ENCODE measurements at places on chromosomes 2 and 18.

DNA sequence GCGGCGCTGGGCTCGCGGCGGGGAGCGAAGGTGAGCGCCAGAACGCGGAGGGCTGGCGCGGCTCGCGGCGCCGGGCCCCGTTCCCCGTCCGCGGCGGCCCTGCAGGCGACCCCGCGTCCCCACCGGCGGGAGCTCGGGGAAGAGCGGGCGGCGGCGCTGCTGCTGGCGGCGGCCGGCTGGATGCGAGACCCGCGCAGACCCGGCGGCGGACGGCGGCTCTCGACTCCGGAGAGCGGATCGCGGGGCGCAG, 213 bp downstream of the DOK6 start:
- peak; percentile 21 for DNase-seq

DNA sequence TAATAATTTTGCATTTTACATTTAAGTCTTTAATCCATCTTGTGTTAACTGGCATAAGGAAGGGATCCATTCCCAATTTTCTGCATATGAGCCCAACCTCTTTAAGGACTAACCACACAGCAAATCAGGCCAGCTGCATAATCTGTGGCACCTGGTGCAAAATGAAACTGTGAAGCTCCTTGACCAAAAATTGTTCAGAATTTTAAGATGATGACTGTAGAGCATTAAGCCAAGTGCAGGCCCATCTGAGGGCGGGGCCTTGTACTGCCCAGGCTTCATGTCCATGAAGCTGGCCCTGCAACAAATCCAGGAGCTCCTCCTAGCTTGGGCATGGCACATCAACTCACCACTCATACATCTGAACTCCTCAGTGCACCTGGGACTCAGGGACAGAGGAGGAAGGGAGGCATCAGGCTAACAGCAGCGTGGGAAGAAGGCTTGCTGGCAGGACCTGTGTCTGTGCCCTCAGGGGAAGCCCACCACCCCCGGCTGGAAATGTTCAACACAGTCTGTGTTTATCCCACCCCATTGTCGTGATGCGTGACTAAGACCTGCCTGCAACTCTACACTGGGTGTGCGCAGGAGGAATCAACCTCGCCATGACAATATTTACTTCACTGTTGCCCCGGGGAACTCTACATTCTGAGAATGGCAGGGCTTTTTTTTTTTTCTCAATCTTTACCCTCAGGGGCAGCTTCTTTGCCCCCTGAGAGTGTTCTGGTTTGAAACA, 128.9 kb upstream of the SIX2 start:
- DNase-seq: no peak

- DNase-seq: no peak
Observed at GRCh38 chr2:121101093-121101715, 183.8 kb downstream of the TFCP2L1 start.

- DNase-seq: no peak
Observed at GRCh38 chr2:70003093-70003830, 41.8 kb upstream of the ASPRV1 start.

DNA sequence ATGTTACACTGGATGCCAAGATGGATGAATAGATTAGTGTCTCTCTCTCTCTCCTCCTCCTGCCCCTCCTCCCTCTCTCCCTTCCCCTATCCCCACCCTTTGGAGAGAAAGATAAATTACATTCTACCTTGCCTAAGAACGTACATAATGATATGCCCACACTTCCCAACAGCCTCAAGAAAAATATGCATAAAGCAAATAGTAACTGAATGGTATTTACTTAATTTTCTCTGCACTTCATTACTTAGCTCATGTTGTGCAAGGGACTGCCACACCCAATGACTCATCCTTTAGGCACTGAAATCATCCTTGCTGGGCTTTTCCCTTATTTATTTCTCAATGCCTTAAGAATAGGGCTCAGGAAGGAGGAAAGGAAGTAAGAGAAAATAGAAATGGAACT, 137.3 kb upstream of the PID1 start:
- DNase-seq: no peak

GRCh38 chr18:8791171-8791651, 85.9 kb downstream of the MTCL1 start:
- no peak for DNase-seq

DNA sequence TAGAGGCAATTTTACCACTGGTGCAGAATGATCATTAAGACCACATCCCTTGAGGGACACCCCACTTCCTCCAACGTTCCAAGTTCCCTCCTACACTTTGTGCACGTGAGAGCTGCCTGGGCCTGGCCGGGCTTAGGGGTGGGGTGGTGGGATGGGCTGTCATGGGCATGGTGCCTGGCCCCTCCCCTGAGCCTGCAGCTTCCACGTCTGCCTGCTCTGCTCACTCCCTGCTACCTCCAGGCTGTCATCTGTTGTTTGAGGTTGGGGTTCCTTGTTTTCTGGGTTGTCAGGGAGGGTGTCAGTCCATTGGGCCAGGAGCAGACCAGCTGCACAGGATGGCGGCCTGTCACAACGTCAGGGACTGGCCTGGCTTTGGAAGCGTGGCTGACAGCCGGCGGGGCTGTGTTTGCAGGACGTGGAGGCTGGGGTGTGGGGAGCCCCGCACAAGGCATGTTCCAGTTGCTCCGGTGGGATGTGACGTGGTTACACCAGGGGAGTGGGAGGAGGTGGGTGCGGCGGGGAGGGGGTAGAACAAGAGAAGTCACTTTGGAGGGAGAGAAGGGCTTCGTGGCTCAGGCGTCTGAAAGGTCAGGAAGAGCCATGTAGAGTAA, 72.3 kb downstream of the RTP5 start:
- DNase-seq: peak; percentile 94

GRCh38 chr2:71865391-71865965, 282.2 kb downstream of the CYP26B1 start:
- no peak for DNase-seq

DNA sequence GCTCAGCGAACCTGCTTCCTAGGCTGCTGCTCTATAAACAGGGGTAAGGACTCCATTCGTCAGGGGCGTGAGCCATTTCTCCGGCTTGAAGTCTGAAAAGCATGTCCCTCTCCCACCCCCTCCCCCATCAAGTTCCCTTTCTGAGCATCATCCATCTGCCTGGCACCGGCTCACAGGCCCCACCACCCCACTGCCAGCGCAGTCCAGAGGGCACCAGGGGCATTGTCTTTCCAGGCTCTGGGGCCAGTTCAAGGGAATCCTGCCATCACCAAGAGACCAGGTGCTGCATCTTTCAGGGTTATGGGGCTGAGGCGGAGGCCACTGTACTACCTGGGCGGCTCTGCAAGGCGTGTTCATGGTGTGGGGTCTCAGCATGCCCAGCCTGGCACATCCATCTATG, 64.7 kb upstream of the EDAR start:
- no peak for DNase-seq

DNA sequence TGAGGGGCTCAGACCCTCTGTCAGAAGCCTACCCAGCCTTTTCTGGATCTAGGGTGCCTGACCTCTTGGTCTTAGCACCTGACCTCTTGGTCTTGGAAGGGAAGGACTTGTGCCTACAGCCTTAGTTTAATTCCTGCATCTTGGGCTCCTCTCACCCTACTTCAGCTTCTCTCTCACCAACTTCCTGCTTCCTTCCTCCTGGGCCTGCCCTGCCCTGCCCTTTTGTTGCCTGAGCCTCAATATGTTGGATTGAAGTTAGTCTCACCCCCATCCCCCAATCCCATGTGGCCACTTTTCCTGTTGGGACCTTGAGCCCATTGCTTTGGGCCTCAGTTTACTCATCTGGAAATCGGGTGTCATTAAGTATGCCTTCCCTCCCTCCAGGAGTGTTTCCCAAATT, 206.2 kb upstream of the SKOR2 start:
- no peak for DNase-seq

DNA sequence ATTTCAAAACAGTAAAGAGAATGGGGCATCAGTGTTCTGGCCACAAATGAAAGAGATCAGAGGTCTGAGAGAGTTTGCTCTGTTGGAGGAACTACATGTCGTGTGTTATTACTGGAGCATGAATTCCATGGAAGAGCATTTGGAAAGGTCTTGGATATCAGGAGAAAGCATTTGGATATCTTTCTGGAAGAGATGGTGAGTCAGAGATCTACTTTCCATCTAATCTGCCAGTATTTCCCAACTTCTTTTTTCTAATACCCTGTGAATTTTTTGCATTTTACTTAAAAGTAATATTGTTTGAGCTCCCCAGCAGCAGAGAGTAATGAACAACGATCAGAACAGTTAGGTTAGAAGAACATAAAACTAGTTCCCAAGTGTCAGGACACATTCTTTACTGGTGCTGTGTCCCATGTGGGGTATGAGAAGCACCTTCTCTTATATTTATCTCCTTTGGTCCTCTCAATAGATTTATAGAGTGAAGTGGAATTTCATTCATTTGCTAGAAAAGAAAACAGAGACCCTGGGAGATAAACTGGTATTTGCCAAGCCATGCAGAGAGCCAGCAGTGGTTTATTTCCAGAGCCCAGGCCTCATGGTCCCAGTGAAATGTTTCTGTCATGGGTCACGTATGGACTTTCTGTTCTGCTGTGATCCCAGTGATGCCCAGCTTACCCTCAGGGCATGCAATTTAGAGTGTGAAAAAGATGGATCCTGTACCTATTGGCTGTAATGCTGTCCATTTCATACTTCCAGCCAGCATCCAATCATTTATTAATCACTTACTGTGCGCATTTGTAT, 130.8 kb upstream of the NT5C1B start:
- DNase-seq: no peak
